Activated CD4-positive, alpha-beta T cell treated with anti-CD3 and anti-CD28 coated beads, Interleukin-2, amount 50 U/mL, for 48 hours (primary cell): ENCODE measurements at places on chromosomes 5 and 9.

- DNase-seq, result no peak
Observed at GRCh38 chr5:109876030-109876725, 186.5 kb downstream of the MAN2A1 start.

- DNase-seq, result no peak
Observed at GRCh38 chr5:136538534-136538933, 173.2 kb upstream of the TRPC7 start.

DNA sequence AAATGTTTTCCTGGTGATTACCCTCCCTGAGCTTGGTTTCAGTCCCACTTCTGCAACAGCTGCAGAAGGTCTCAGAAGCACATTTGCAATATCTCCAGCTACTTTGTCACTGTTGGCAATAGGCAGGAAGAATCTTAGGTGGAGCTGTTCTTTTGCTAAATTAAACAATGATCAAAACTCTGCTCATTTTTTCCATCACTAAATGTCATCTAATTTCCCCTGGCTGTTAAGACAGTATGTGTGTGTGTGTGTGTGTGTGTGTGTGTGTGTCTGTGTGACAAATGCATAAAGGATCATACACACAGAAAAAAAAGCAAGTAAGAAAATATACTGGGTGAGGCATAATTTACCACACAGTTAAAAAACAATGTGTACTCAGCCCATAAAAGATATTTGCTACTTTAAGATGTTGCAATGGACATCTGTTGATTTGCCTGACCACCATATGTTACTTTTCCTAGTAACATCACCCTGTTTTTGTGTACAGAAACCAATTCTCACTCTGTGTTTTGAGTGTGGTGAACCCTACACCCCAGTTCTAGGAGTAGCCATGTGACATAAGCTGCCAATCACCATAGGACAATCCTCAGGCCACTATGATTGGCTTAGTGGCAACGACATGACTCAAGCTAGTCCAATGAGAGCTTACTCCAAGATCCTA, 572.6 kb upstream of the CLINT1 start:
- DNase-seq, result no peak

GRCh38 chr9:79572032-79572607, 355 bp downstream of the TLE4 start:
- peak; percentile 36 for DNase-seq

DNA sequence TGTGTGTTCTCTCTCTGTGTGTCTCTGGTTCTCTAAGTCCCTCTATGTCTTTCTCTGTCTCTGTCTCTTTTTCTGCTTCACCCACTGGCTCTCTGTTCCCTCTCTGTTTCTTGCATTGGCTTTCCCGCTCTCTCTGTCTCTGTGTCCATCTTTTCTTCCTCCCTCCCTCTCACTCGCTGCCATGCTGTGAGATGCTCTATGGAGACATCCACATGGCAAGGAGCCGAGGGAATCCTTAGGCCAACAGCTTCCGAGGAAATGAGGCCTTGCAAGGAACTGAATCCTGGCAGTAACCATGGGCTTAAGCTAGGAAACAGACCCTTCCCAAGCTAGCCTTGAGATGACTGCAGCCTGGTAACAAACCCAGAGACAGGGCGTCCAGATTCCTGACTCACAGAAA, 117.3 kb downstream of the BRINP1 start:
- no peak for DNase-seq

DNA sequence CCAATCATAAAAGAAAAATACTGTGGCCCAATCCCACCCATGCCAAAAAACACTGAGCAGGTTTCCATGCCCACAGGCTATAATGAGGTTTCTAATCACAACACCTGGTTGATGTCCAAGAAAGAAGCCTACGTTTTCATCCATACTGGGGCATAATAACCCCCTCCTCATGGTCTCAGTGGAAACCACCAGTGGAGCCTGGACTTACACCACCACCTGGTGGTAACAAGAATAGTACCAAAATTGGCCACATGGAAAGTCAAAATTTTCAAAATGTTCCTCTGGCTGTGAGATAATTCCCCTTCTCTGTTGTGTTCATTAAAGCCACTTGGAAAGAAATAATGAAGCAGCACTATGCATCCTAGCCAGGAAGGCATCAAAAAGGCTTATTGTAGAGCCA, 687.3 kb upstream of the ST8SIA4 start:
- DNase-seq, result no peak

GRCh38 chr9:96858018-96858573, 3.8 kb upstream of the ZNF782 start:
- no peak for DNase-seq

DNA sequence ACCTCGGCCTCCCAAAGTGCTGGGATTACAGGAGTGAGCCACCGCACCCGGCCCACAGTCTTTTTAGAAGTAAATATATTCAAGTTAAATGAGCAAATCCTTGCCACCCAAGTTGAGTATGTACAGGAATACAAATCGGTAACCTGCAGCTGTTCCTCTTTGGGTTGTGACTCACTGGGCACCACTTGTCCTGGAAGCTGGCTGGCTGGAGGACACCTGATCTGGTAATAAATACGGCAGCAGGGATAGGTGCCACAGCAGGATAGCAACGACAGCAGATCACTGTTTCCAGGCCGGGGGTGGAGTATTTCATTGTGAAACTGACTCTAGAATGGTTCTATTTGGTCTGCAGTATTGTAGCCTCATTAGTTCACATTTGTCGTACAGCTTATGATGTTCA, 35.7 kb upstream of the SLC36A2 start:
- DNase-seq, result no peak

- DNase-seq, result no peak
Observed at GRCh38 chr5:125965577-125965976, 457.6 kb upstream of the GRAMD2B start.

GRCh38 chr9:127789179-127789578, 3.3 kb downstream of the CDK9 start:
- DNase-seq, result no peak

GRCh38 chr5:75616971-75617621, 5.8 kb downstream of the ANKDD1B start:
- DNase-seq, result no peak

GRCh38 chr9:122777935-122778627, 10.7 kb upstream of the OR5C1 start:
- no peak for DNase-seq

DNA sequence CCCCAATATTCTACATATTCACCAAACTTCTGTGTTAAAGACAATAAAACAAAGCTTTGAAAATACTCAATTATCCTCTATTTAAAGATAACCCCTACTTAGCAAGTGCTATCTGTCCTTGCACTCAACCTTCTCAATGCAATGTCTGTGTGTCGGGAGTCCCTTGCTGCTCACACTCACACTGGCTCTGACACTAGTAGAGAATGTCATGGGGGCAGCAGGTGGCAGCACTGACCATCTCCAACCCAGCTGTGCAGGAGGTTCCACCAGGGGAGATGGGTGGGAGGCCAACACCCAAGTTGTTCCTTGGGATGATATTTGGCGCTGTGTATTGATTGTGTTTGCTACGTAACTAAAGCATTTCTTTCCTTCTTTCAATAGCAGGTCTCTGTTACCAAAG, 59.4 kb upstream of the SIMC1 start:
- DNase-seq, result no peak

GRCh38 chr5:69217548-69218526, 16.8 kb upstream of the CDK7 start:
- peak; percentile 96 for DNase-seq

GRCh38 chr5:68041293-68041692, 174.3 kb upstream of the PIK3R1 start:
- DNase-seq, result no peak

DNA sequence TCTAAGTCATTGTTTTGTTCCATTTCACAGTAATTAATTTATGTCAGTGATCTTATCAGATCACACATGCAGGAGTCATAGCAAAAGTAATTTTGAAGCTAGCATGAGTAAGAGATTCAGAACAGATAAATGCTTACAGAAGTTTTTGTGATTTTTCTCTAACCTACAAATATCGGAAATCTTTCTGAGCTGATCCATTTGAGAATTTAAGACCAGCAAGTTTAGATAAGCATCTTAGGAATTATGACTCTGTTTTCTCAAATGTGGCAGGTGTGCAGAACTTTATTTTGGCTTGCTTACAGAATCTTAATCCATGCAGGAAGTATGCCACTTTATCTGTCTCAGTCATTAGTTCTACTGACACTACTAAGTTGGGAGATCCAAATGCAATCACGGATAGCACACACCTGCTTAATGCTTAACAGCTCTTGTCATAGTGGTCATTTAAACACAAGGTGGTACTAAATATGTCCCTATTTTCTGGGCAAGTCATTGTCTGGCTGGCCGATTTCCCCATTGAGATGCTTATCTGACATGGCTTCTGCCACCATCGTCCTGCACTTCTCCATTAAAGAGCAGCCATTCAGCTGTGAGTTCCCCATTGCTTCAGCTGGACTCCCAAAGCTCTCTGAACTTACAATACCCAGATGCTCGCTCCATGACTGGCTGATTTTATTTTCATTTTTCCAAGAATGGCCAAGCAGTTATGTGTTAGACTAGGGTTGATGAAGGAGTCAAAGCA, 305.4 kb upstream of the NUDT12 start:
- no peak for DNase-seq

- no peak for DNase-seq
Observed at GRCh38 chr5:75710637-75711036, 6.6 kb downstream of the POC5 start.

- DNase-seq, result no peak
Observed at GRCh38 chr5:57939771-57940170, 457.2 kb upstream of the ACTBL2 start.

DNA sequence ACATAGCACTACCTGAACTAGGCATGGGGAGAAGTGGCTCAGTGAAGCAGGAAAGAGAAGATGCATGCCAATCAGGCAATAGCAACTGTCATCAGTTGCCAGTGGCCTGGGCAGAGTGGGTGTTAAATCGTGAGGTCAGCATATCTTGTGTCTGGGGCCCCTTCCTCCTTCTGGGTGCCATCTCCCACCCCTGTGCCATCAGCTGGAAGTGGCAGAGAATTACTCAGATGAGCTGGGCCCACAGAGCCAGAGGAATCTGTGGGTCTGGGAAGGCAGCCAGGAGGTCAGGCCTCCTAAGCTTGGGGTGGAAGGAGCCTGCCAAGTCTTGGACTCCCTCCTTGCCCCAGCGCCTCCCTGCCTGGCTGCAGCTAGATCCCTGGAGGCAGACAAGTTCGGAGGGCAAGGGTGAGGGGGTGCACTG, 66.5 kb downstream of the GALNT12 start:
- no peak for DNase-seq

GRCh38 chr5:88873447-88873846, 9.5 kb downstream of the MEF2C start:
- DNase-seq, result no peak

DNA sequence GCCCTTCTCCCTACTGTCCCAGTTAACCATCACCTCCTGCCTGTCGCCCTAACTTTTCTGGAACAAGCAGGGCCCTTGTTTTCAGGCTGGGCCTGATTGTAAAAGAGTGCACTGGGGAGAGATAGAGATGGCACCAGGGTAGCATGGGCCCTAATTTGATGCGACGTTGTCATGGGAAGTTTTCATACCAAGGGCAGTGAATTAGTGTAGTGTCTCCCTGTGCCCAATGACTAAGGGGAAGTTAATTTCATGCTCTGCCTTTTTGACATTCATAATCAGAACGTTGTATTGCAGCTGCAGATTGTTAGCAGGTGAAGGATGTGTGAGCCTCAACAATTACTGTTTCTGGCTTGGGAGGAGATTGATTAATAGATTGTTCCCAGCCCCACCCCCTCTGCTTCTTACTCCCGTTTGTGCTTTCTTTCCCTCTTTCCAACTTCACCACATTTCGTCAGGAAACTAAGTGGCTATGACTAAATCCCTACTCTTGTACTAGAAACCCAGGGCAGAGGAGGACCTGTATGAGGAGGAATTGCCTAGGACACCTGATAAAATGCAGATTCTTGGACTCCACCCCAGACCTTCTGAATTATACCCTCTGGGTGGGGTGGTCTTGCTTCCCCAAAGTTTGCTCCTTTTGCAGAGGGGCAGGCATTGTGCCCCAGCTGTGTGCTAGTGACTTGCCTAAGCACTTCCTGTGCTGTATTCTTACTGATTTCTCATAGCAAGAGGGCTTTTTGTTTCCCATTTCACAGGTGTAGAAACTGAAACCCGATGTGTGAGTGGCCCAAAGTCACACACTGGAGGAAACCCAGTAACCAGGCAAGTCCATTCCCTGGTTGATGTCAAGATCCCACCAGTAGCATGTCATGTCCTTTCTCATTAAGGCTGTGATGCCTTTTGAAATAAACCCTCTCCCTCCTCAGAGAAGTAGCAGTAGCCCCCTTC, 56.3 kb downstream of the DAB2IP start:
- DNase-seq, result no peak

GRCh38 chr5:168209997-168210396, 81.4 kb upstream of the WWC1 start:
- no peak for DNase-seq

- DNase-seq, result no peak
Observed at GRCh38 chr5:136924490-136924889, 559.1 kb upstream of the TRPC7 start.

DNA sequence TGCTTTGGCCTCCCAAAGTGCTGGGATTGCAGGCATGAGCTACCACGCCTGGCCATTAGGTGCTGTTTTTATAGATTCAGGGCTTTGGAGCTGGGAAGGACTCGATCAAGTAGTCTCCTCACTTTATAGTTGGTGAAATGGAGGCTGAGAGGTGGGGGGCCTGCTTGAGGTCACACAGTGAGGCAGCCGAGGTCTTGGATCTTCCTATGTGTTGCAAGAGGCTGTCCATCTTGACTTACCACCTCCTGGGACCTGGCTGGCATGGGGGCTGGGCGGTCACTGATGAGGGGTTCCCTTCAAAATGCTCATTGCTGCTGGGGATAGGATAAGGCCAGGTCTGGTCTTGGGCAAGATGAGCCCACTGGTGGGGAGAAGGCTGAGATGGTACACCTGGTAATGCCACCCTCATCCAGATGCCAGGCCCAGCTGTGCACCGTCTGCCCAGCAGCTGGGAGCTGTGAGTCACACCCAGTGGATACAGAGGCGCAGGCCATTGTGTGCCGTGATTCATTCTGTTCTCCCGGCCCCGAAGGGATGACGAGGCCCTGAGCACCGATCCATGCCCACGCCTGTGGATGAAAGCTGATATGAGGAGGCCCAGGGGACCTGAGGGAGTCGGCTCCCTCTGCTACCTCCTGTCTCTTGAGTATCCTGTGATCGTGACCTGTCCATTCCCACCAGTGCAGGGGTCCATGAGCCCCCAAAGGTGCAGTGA, 10.5 kb upstream of the NDST1 start:
- no peak for DNase-seq
